ENCODE measurements at places on chromosomes 5 and 9. TPM values are rescaled to one million over a fixed set of nuclear protein-coding genes. Genes with fewer than 3 reads are reported as not detected.

Gene LSM11
- 3.1 TPM for total RNA-seq

Gene GMCL2
- not detected for total RNA-seq

Gene ACOT12
- not detected for total RNA-seq

Gene CDH18
- not detected for total RNA-seq

Gene FPGS
- total RNA-seq, result 55.4 TPM

Gene PCDHA13
- total RNA-seq, result 0.97 TPM

Gene CYLC2
- not detected for total RNA-seq

Gene OGN
- total RNA-seq, result 15.3 TPM

Gene CD74
- total RNA-seq, result 4,221 TPM

Gene CNTNAP3
- total RNA-seq, result 7.4 TPM

Gene C1QTNF3
- total RNA-seq, result 6.7 TPM

Gene MSANTD3
- total RNA-seq, result 20.2 TPM

Gene SLCO6A1
- not detected for total RNA-seq

Gene RMI1
- 6.7 TPM for total RNA-seq

Gene PPP3R2
- total RNA-seq, result not detected

Gene KCNT1
- total RNA-seq, result 0.35 TPM

Gene ITGA2
- total RNA-seq, result 7.4 TPM

Measured in lower lobe of right lung (tissue), 2 donors.